Stimulated activated CD4-positive, alpha-beta T cell treated with anti-CD3 and anti-CD28 coated beads, Interleukin-1b, Interleukin-23, amount 100 ng/mL, for 48 hours (primary cell): ENCODE measurements at places on chromosomes 12 and 14.

GRCh38 chr12:13164921-13165616, 31.5 kb upstream of the EMP1 start:
- DNase-seq = no peak

DNA sequence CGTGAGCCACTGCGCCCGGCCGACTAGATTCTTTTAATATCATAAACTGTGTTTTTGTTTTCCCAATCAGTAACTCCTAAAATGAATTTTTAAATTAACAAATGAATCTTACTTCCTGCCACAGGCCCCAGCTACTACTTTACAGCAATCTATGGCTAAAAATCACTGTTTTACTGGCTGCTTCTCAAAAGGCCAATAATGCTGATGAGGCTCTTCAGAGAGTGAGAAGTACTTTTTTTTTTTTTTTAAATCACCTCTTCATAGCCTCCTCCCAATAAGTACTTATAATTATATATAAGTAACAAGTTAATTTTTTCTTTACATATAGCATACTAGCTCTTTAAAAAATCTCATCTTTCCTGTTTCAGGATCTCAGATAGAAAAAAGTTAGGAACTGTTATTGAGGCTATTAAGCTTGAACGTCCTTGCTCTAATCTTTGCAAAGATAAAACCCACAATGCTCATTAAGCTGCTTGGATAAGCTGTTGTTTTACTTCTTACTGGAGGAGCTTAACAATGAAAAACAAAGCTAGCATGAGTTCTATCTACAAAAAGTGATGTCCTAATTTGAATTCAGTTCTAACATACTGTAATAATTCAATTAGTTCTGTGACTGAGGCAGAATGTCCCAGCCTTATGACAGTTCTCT, 12.8 kb upstream of the WDR20 start:
- no peak for DNase-seq

DNA sequence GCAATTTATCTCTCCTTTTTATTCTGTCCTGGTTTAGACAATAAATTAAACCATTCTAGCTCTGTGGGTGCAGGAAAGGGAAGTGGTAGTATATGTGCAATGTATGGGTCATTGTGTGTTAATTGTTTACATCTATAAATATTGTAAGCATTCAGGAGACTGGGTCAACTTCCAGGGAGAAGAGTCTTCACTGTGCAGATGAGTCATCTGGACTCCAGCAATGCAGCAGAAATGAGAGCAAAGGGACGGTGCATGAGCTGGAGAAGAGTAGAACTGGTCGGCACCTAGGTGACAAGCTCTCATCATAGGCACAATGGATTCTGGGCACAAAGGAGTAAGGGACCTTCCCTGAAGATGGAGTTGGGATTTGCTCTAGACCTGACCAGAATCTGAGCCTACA, 211.1 kb upstream of the DAAM1 start:
- no peak for DNase-seq

- DNase-seq = no peak
Observed at GRCh38 chr12:14403711-14404196, 38.3 kb downstream of the ATF7IP start.

DNA sequence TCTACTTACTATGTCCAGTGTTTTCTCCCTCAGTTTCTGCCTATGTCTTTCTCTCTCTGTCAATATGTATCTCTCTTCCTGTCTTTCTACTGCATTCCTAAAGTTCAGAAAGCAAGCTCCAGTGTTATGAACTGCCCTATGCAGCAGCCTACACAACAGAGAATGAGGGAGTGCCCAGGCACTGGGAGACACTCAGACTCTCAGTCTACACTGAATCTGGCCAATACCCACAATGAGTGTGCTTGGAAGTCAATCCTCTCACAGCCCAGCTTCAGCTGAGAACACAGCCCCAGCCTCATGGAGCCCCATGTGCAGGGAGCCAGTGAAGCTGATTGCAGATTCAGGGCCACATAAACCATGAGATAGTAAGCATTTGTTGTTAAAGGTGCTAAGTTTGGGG, 128.7 kb downstream of the ALG10 start:
- no peak for DNase-seq

GRCh38 chr12:68479896-68480291, 130.8 kb upstream of the RAP1B start:
- DNase-seq = no peak

DNA sequence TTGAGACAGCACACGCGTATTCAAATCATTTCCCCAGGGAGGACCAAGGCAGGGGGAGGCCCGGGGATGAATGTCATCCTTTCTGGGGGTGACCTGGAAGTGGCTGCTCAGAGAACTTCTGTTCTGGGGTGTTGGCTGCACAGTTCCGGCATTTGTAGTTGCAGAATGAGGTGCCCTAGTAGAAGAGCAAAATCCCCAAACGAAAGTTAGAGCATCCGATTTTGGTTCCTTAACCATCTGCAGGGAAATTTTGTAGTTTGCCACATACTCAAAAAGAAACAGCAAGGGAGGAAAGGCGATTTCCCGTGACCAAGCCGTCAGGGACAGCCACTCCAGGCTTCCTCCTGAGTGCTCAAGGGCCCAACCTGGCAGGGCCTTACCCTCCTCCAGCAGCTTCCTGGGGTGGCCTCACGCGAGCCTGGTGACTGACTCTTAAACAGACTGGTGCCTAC, 13.0 kb upstream of the TRAF3 start:
- no peak for DNase-seq

DNA sequence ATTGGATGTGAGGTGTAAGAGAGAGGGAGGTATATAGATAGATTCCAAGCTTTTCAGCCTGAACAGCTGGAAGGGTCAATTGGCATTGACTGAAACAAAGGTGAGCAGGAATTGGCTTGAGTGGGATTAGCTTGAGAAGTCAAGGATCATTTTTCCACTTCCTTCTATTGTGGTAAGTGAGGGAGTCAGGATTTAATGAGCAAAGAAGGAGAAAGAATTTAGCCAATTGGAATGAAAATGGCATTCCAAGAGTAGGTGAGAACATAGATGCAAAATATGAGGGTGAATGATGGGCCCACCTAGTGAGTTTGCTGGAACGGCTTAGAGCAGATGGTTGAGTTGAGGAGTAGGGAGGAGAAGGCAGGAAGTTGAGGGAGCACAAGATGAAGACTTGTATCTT, 56.5 kb upstream of the ETV6 start:
- DNase-seq = no peak

DNA sequence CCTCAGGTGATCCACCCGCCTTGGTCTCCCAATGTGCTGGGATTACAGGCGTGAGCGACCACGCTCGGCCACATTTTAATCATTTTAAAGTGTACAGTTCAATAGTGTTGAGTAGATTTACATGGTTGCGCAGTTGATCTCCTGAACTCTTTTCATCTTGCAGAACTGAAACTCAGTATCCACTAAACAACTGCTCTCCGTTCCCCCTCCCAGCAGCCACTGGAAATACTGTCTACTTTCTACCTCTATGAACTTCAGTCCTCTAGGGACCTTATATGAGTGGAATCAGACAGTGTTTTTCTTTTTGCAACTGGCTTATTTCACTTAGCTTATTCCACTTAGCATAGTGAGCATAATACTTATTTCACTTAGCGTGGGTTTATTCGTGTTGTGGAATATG, 53.7 kb downstream of the KCTD10 start:
- DNase-seq = no peak

- no peak for DNase-seq
Observed at GRCh38 chr14:74720526-74720925, 7.6 kb downstream of the FCF1 start.

GRCh38 chr12:52364901-52365489, 2.3 kb downstream of the KRT85 start:
- no peak for DNase-seq

DNA sequence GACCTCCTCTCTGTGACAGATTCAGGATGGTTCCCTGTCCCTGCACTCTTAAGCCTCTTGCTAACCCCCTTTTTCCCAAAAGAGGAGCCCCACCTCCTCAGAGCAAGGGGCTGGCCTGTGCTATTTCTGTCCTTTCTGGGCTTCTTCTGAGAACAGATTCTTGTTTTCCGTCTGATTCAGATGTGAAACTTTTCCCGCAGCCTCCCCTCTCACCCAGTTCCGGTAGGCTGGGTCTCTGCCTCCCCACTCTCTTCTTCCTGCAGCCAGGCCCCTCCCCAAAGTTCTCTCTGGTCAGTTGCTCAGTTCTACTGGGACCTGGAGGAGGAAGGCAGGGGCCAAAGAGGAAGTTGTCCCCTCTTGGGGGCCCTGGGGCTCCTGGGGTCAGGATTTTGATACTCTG, 11.8 kb downstream of the PDE1B start:
- peak; percentile 13 for DNase-seq

DNA sequence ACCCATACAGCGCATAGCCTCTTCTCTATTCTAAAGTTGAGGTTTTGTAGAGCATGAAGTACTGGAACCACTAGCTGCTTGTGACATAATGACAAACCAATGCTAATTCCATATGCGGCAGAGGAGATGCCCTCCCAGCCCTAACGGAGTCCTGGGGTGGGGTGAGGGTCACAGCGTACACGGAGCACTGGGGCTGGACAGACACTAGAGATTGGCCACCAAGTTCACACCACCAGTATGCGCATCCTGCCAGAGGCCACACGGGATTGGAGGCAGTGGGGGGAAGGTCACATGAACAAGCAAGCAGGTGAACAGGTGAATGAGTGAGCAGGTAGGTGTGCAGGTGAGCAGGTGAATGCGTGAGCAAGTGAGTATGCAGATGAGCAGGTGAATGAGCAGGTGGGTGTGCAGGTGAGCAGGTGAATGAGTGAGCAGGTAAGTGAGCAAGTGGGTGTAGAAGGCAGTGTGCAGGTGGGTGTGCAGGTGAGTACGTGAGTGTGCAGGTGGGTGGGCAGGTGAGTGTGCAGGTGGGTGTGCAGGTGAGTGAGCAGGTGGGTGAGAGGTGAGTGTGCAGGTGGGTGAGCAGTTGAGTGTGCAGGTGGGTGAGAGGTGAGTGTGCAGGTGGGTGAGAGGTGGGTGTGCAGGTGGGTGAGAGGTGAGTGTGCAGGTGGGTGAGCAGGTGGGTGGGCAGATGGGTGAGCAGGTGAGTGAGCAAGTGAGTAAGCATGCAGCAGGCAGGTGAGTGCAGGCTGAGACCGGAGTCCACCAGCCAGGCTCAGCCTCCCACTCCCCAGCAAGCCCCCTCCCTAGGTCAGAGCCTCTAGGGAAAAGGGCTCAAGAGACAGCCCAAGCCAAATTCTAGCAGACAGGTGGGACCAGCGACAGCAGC, 52.7 kb downstream of the CCDC85C start:
- DNase-seq = no peak

DNA sequence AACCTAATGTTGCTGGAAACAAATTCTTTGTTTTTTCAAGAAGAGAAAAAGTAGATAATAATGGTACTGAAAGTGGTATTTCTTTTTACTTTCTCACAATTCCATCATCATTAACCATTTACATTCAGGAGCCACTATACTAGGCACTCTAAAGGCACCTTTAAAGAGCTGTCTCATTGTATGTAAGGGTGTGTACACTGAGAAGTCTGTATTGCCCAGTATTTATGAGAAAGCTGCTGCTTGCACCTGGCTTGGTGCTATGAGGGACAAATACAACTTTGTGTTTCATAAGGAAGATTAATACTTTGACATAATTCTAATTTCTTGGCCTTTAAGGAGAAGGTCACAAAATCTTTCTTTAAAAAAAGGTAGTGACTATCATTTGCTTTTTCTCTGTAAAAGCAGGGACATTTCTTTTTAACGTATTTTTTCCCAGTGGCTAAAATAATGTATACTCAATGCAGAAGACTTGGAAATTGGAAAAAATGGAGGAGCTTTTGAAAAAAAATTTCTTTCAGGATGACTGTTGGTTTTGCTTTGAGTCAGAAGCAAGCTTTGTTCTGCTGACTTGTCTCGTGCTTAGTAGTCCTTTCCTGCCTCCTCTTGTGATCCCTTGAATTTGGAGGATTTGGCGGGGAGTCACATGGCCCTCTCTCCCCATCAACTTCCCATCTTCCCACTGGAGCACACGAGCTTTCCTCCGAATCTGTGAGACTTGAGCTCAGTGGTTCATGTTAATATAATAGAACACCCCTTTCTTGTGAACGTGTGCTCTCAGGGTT, 50.1 kb downstream of the RASSF3 start:
- DNase-seq = no peak

DNA sequence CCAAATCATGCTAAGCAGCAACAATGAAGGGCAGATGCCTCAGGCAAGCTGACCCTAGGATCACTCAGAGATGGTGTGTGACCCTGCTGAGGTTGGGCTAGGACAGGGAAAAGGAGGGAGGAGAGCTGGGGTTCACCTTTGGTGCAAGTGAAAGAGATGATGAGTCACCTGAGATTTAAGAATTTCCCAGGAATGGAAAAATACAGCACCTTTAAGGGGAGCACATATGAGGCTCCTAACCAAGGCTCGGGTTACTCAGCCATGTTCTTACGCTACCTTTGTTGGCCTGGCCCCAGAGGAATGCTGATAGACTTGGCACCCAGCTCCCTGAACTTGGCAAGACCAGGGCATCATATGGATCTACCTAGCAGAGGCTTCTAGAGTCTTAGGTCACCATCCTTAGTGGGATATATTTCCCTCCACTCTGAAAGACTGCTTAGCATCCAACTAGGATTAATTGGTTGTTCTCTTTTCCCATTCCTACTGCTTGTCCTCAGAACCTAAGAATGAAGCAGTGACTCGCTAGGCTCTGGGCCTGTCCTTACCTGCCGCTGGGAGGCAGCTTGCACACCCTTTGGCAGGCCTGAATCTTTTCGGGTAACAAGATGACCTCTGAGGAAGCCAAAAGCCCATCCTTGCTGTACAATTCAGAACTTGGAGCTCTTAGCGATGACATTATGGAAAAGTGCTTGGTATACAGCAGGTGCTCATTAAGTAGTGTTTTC, 4.0 kb upstream of the NAA25 start:
- no peak for DNase-seq

- peak; percentile 48 for DNase-seq
Observed at GRCh38 chr14:93648440-93649168, 139.7 kb downstream of the PRIMA1 start.

- no peak for DNase-seq
Observed at GRCh38 chr12:26431211-26431610, 235.8 kb downstream of the SSPN start.

- no peak for DNase-seq
Observed at GRCh38 chr12:123075087-123075645, 75.7 kb downstream of the PITPNM2 start.

DNA sequence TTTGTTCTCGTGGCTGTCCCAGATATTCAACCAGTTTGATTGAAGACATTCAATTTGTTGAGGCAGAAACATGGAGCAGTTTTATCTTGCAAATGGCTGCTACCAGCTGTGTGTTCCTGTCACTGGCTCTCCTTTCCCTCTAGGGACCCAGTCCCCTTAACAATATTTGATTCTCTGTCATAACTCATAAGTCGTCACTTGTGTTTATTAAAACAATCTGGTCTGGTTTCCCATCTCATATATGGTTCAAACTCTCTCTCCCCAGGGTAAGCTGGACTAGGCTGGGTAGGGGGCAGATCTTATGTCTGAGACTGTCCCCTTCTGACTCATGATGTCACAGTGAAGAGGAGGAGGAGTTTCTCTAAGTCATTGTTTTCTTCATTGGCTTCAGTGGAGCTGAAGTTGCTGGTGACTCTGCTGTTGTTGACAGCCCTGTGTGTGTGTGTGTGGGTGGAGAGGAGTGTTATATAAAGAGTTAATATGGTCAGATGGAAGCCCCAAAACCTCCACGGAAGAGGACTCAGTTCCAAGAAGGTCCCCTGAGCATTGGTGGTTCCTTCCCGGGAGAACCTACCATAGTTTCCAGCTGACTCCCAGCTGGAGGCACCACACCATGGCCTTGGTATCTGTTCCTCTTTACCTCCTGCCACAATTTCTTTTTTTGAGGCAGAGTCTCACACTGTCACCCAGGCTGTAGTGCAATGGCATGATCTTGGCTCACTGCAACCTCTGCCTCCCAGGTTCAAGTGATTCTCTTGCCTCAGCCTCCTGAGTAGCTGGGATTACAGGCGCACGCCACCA, 16.1 kb upstream of the GNG2 start:
- no peak for DNase-seq
